ENCODE measurements at places on chromosomes 13 and 19.

GRCh38 chr19:10105509-10106099, 558 bp upstream of the PPAN start:
- DNase-seq, result no peak

- no peak for DNase-seq
Observed at GRCh38 chr19:17185590-17185989, 29.6 kb upstream of the USE1 start.

DNA sequence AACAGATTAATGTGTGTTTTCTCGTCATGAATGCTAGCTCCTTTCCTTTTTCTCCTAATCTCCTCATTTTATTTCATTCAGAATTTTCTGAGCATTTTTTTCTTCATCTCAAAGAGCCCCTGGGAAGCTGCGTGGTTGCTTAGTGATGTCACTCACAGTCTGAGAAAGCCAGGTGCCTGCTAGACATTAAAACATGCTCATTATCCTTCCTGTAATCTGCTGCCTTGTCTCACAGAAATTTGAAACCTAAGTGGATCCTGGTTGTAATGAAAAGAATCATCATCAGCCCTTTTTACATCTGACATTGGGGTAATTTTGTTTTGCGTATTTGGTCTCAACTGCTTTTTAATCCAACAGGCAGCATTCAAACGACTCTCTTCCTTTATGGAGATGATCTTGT, 108.2 kb upstream of the RNF113B start:
- DNase-seq, result peak; percentile 61

DNA sequence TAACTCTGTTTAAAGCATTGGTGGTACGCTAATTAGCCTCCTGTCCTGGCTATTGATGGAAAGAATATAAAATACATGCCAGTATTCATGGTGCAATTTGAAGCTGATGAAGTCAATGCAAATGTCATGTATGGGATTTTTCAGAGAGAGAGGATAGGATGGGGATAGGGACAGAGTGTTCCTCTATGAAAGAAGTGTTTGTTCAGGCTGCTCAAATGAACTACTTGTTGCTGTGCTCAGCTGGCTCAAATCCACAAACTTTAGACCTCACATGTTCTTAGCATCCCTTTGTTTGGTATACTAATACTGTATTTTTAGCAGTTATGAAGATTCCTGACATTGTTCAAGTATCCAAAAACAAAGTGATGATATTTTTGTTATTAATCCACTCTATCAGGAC, 116.5 kb downstream of the SLITRK1 start:
- DNase-seq, result no peak

GRCh38 chr13:32553720-32554119, 15.1 kb upstream of the N4BP2L2 start:
- no peak for DNase-seq

DNA sequence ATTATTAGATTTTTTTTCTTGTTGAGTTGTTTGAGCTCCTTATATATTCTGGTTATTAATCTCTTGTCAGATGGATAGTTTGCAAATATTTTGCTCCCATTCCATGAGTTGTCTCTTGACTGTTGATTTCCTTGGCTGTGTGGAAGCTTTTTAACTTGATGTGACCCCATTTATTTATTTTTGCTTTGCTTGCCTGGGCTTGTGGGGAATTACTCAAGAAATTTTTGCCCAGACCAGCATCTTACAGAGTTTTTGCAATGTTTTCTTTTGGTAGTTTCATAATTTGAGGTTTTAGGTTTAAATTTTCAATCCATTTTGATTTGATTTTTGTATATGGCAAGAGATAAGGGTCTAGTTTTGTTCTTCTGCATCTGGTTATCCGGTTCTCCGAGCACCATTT, 124.7 kb downstream of the PCCA start:
- no peak for DNase-seq
